ENCODE measurements at places on chromosomes 3 and 15. TPM values are rescaled to one million over a fixed set of nuclear protein-coding genes. Genes with fewer than 3 reads are reported as not detected.

The ADAMTS9 gene
- 6.7 TPM for total RNA-seq

The NR2E3 gene
- 0.13 TPM for total RNA-seq

The RTF1 gene
- 29.3 TPM for total RNA-seq

The TICRR gene
- total RNA-seq, result 33.7 TPM

The SLC12A1 gene
- total RNA-seq, result not detected

The CCDC13 gene
- not detected for total RNA-seq

The LSAMP gene
- total RNA-seq, result 0.30 TPM

The TLR9 gene
- not detected for total RNA-seq

The OSTN gene
- total RNA-seq, result not detected

The GOLGA8M gene
- total RNA-seq, result not detected

The CAMK2N2 gene
- total RNA-seq, result not detected

The ERC2 gene
- 0.19 TPM for total RNA-seq

The CPLX3 gene
- total RNA-seq, result not detected

The LSG1 gene
- total RNA-seq, result 27.0 TPM

The GOLGA6A gene
- total RNA-seq, result not detected

The P2RY1 gene
- 24.7 TPM for total RNA-seq

The SLC27A2 gene
- 5.0 TPM for total RNA-seq

The SNTN gene
- total RNA-seq, result not detected

The TUSC7 gene
- not detected for total RNA-seq

The STRA6 gene
- 1.5 TPM for total RNA-seq

The MUC13 gene
- not detected for total RNA-seq

The INAFM2 gene
- 4.7 TPM for total RNA-seq

The SI gene
- total RNA-seq, result not detected

The VEPH1 gene
- total RNA-seq, result not detected

The SMCO1 gene
- total RNA-seq, result not detected

The GOLGA6D gene
- total RNA-seq, result not detected

The PRTG gene
- total RNA-seq, result 0.04 TPM

The RCN2 gene
- 39.9 TPM for total RNA-seq

The POLQ gene
- total RNA-seq, result 2.1 TPM

The FRMD5 gene
- total RNA-seq, result not detected

The CISH gene
- total RNA-seq, result 3.1 TPM

The BNC1 gene
- total RNA-seq, result 38.3 TPM

The ZFAND6 gene
- 87.4 TPM for total RNA-seq

The LYSMD4 gene
- total RNA-seq, result 9.3 TPM

The KNG1 gene
- not detected for total RNA-seq

The GPR160 gene
- 4.2 TPM for total RNA-seq

The ZDHHC23 gene
- 3.5 TPM for total RNA-seq

The REC114 gene
- not detected for total RNA-seq

The SCN11A gene
- not detected for total RNA-seq

The MYL3 gene
- total RNA-seq, result not detected

The TTC21A gene
- 2.9 TPM for total RNA-seq

The PFN2 gene
- 30.4 TPM for total RNA-seq

The AP3B2 gene
- 1.7 TPM for total RNA-seq

The KCNH8 gene
- not detected for total RNA-seq

The MESP1 gene
- total RNA-seq, result 0.23 TPM

The TRANK1 gene
- 2.5 TPM for total RNA-seq

The CMTM8 gene
- total RNA-seq, result 7.4 TPM

The NR2C2 gene
- total RNA-seq, result 15.9 TPM

The CCR9 gene
- not detected for total RNA-seq

The AMT gene
- 1.3 TPM for total RNA-seq

The RTP4 gene
- total RNA-seq, result 4.2 TPM

The CCR8 gene
- not detected for total RNA-seq

The TMEM108 gene
- 0.12 TPM for total RNA-seq

The SKOR1 gene
- total RNA-seq, result 0.76 TPM

The WDR93 gene
- total RNA-seq, result not detected

The LIPC gene
- not detected for total RNA-seq

The BOC gene
- 13.7 TPM for total RNA-seq

The ADAMTS7 gene
- 0.76 TPM for total RNA-seq

The LRRC3B gene
- total RNA-seq, result not detected

The MCF2L2 gene
- 1.4 TPM for total RNA-seq

All from esophagus squamous epithelium (tissue), 5 donors.